ENCODE measurements at places on chromosomes 3 and 15.

GRCh38 chr3:149020839-149021252 is 29.5 kb downstream of the GYG1 start:
- no peak for DNase-seq

- DNase-seq: peak; percentile 72
These were observed 20.3 kb upstream of the IL16 start for GRCh38 chr15:81176291-81176893.

- no peak for DNase-seq
These were observed 218.8 kb downstream of the ATP8B4 start for GRCh38 chr15:49900006-49900902.

GRCh38 chr3:45414823-45415222 is 26.4 kb downstream of the LARS2 start:
- DNase-seq: no peak

GRCh38 chr15:77001966-77002365 is 7.0 kb downstream of the PSTPIP1 start:
- no peak for DNase-seq

GRCh38 chr3:21954709-21955108 is 203.7 kb upstream of the ZNF385D start:
- no peak for DNase-seq

DNA sequence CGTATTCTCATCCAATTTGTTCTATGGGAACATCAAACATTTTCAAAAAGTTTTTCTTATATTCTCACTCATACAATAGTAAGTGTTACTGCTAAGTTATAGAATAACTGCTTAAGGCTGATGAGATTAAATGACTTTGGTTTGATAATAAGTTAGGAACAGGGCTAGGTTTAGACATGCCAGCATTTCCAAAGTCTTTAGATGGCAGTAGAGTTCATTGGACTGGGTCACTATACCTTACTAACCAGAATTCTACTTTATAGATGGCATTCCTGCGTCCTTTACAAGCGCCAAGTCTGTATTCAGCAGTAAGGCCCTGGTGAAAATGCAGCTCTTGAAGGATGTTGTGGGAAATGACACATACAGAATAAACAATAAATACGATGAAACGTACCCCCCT is 21.7 kb downstream of the PLAAT1 start:
- DNase-seq: no peak

GRCh38 chr3:110343376-110343775 is 728.2 kb upstream of the NECTIN3 start:
- DNase-seq: no peak

DNA sequence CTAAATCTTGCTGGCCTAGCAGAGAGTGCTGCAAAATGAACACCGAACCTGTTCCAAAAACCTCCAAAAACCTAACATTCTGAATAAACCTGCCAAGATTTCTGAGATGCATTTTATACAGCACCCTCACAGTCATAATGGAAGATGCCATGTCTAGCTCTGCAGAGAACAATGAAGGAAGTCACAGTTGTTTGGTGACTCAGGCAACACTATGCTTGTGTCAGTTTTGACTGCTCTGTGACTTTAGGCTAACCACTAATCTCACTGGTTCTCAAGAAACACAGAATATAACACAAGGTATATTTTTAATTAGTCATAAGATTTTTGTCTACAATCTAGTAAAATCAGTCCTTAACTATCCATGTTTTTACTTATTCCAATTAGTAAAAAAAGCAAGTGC is 606.6 kb downstream of the TBL1XR1 start:
- DNase-seq: no peak

GRCh38 chr15:56805466-56806147 is 72.3 kb upstream of the ZNF280D start:
- no peak for DNase-seq

- DNase-seq: no peak
These were observed 29.0 kb downstream of the ABHD6 start for GRCh38 chr3:58266577-58266976.

DNA sequence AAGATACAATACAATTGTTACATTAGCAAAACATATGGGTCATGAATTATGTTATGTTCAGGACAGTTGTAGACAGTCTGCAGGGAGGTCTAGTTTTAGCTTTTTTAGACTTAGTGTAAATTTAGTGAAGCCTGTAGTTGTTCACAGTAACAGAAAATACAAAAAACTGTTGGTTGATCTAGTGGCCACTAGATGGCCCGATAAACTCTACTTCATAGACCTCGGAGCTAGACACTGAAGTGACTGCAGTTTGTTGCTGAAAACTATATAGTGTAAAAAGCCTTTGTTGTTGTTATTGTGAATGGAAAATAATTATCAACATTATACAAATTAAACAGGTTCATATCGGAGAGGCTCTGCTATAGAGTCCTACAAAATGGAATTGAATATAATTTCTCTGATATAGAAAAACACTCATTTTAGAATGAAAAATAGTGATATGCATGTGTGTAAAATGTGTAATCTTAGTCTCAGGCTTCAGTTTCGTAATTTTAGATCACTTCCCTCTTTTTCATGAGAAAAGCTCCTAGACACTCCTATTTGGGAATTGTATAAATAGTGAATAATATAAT is 18.3 kb downstream of the MAGEL2 start:
- DNase-seq: no peak

GRCh38 chr15:64092864-64093626 is 593 bp downstream of the CIAO2A start:
- DNase-seq: no peak

- no peak for DNase-seq
These were observed 106.1 kb upstream of the TNFAIP8L3 start for GRCh38 chr15:51200792-51201191.

GRCh38 chr3:113795693-113796092 is 42.9 kb upstream of the GRAMD1C start:
- no peak for DNase-seq

DNA sequence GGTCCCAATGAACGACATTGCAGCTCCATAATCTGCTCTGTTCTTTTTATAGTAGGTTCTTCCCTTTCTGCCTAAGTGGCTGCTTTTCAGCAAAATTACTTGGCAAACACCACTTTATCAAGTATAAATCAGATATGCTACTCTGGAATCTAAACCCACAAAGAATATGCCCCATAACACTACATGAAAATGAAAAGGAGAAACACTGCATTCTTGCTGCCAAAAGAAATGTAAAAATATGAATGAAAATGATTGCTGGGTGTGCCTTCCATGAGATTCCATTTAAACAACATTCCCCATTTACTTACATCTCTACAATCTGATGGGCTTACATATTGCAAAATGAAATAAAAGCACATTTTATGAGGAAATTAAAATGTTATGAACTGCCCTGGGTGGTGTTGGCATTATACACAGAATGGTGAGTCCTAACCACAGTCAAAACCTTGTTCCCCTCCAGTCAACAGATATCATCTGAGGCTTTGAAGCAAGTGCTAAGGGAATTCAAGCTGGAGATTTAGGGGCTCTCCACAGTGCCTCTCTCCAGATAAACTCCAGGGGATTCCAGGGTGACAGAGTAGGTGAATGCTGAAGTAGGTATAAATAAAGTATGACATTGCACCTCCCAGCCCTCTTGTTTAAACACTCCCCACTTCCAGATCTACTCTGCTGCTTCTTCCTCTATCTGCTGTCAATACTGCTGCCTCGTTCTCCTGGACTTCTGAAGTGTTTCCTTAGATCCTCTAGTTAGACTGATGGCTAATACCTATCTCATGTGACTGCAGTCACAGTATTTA is 136.5 kb downstream of the RORA start:
- no peak for DNase-seq

DNA sequence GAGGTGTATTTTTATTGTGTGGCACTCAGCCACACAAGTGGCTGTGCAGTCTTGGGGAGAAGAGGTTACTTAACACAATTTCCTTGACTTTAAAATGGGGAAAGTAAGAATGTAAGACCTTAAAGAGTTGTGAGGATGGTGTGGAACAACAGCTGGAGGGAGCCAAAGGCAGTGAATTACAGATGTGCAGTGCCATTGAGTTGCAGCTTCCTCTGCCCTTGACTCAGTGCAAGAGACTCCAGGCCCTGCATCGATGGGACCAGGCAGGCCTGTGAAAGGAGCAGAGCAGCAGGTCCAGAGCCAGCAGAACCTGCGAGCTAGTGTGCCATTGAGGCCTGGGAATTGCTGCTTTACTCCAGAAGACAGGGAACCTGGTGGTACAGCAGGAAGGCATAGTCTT is 27.2 kb downstream of the EEFSEC start:
- no peak for DNase-seq

- DNase-seq: no peak
These were observed 92.2 kb downstream of the LRTM1 start for GRCh38 chr3:54835701-54836100.

DNA sequence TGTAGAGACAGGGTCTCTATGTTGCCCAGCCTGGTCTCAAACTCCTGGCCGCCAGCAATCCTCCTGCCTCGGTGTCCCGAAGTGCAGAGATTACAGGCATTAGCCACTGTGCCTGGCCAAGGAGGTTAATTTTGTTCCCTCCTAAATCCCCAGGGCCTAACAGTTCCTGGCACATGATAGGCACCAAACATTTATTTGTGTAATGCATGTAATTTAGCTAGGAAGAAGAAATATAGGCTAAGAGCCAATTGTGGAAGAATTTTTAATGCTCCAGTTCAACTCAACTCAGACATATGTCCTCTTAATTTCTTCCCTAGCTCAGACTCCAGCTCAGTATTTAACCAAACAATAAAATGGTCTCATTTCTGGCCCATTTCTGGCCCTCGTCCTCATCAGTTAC is 7.7 kb upstream of the ZNF592 start:
- DNase-seq: no peak

DNA sequence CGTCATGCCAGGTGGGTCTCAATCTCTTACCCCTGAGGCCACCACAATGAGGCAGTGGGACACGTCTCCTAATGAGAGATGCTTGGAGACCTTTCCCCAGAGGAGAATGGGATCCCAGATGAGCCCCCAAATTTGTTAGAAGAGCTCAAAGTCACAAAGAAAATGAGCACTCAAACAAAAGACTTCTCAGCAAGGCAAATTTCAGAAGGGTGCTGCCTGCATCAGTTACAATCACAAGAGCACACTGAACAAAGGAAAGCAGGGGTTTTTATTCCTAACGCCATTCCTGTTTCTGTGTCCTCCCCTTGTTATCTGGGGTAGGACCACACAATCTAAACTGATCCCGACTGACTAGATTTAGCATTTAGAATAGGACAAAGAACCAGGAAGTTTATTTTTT is 50.1 kb downstream of the DLG1 start:
- DNase-seq: no peak

DNA sequence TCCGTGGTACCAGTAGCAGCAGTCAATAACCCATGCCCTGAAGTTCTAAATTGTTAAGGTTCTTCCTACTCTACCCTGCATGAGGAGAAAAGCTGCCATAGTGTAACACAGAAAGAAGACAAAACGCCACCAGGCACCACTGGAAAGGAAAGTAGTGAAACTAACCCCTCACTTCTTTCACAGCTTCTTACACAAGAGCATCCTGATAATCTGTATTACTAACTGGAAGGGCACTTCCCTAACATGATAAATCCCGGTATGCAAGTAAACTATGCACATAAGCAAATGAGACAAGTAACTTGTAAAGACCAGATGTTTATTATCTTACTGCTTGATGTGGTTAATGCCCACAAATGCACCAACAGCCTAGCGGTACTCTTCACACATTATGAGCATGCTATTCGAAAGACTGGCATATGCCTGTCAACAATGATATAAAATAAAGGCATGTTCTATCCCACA is 141.3 kb downstream of the ADAM10 start:
- no peak for DNase-seq

GRCh38 chr3:52014613-52015012 is 18.9 kb upstream of the RPL29 start:
- DNase-seq: no peak

DNA sequence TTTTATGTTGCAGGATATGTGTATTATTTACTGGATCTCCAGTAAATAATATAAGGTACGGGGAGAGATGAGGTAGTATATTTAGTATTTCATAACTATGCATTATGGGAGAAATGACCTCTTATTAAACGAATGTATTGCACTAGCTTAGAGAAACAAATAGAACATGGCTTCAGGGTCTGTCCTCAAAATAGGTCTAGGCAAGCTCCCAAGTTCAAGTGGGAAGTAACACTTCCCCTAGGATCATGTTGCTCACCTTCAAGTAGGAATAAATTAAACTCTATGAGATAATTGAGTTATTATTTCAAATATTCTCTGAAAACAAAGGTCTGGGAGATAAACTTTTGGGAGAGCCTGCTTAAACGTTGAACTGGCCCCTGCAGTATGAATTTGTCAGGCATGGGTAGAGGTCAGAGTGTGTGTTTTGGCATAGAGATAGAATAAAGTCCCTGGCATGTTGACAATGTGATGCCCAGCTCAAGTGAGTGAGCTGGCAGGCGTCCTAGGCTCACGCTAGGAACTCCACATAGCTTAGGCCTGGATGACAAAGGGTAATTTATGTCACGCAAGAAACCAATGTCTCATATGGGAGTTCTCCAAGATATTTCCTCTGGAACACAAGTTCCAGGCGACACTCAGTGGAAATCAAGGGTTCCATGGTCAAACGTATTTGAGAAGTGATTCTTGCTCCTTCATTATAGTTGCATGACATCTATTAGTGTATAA is 236.8 kb downstream of the CACNA2D3 start:
- DNase-seq: no peak

- DNase-seq: no peak
These were observed 22.2 kb downstream of the MELTF start for GRCh38 chr3:197007296-197007940.

- peak; percentile 67 for DNase-seq
These were observed 82.0 kb downstream of the USF3 start for GRCh38 chr3:113614402-113614801.

DNA sequence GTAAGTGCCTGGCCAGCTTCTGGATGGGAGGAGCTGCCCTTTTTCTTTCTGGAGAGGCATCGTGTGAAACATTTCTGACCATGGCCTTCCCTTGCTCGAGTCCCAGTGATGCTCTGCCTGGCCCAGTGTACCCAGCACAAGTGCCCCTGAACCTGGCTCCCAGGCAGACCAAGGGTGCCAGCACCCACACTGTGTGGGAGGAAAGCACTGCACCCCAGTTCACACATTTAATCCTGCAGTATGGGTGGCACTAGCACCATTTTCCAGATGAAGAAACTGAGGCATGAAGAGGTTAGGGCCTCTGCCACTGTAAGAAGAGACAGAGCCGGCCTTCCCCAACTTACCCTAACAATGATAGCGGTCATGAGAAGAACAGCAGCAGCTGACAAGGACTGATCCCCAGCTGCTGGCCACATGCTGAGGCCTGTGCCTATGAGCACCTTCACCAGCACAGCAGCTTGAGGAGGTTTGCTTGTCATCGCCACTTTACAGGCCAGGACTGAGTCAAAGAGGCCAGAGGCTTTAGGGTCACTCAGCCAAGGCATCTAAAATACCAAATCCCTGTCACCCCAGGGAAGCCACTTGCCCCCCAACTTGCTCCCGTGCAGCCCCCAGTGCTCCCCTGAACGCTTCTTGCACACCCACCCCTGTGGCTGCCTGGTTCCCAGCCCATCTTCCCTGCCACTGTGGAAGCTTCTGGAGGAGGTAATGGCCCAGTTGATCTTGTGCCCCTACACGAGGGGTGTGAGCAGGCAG is 15.0 kb downstream of the PRR23E start:
- DNase-seq: no peak

Measured in sigmoid colon (tissue), 7 donors.